ENCODE measurements at places on chromosomes 4 and X.
A peak's percentile ranks its signal among the peaks of the same experiment; 100 is the strongest.

DNA sequence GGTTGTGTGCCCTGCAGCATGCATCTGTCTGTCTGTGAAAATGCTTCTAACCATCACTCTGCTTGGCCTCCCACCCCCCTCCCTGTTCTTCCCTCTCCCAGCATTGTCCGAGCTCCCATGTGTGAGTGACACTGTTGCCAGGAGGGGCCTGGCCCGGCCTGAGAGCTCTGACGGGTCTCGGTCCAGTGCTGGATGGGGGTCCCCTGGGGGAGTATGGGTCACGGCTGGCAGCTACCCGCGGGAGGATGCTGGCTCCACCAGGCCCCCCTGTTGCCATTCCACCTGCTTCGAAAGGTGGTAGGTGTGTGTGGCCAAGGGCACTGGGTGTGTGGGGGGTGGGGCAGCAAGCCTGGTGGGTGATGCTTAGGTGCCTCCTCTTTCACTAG lies 3.6 kb downstream of the NLGN3 start:
- no peak for DNase-seq

- DNase-seq = no peak
These were observed 8.0 kb downstream of the LGI2 start for GRCh38 chr4:25022766-25023165.

DNA sequence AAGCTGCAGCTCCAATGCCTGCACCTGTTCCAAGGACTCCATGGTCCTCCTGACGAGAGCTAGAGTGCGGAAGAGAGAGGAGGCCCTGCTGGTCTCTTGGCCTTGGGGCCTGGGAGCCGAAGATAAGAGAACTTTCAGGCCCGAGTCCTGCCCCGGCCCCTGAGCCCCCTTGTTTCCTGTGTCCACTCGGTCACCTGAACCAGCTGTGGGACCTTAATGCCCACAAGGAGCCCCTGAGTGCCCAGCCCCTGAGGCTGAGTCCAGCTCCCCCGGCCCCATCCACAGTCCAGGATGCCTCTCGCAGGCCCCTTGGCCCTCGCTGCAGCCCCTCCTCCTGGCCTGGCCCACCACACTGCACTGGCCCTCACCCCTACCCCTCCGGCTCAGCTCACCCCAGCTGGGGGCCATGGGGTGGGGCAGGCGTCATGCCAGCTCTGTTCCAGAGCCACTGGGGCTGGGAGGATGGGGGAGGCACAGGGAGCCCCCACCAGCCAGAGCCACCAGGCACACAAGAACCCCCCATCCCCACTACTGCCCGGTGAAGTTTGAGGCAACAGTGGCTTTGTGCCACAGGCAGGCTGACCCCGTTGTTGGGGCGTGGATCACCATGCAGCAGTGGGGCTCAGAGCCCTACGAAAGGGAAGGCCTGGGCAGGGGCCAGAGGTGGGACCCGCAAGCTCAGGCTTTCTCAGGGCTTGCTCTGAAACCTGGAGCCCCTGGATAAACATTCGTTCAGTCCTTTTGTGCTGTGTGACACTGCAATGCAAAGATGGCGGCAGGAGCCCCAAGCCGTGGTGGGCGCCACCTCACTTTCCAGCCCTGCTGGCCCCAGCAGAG lies 14.1 kb downstream of the NAT8L start:
- DNase-seq = no peak

GRCh38 chr4:55791666-55792065 lies 27.9 kb upstream of the EXOC1L start:
- DNase-seq = no peak

- no peak for DNase-seq
These were observed 13.7 kb downstream of the CCKAR start for GRCh38 chr4:26476545-26476944.

DNA sequence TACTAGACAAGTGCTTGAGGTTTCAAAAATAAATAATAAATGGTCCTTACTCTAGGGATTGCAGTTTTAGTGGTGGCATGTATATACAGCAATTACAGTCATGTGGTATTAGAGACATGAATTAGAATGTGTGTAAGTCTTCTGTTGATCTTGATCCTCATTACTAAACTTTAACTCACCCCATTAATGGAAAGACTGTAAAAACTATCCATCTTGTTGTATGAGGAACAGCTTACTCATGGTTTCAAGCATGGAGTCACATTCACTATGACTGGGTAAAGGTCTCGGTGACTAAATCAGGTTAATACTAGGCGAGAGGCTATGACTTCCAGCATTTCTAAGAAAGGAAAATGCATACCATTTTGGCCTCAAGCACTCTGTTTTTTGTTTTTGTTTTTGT lies 107.0 kb upstream of the HPGD start:
- DNase-seq = no peak

GRCh38 chr4:103591841-103592240 lies 127.9 kb downstream of the TACR3 start:
- peak; percentile 83 for DNase-seq

DNA sequence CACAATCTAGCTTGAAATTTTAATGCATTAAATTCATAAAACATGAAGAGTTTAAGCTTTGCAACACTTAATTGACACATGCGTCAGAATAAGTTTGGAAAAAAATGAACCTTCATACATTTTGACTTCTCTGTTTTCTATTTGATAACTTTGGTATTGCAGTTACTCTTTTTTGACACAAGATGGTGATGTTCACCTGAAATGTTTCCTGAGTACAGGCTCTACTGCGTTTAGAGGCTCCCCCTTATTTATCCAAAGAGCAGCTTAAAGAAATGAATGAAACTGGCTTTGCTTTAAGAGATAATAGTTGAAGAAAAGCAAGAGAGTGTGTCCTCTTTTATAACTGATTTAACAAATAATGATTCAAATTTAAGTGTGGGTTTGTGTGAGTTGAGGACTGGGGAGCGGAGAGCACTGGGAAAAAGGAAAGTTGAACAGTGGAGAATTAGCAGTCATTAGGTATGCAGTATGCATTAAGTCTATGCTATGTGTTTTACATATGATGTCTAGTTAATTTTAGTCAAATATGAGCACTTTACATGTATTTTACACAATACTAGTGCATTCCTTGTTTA lies 180.6 kb upstream of the NUDT6 start:
- peak; percentile 53 for DNase-seq

DNA sequence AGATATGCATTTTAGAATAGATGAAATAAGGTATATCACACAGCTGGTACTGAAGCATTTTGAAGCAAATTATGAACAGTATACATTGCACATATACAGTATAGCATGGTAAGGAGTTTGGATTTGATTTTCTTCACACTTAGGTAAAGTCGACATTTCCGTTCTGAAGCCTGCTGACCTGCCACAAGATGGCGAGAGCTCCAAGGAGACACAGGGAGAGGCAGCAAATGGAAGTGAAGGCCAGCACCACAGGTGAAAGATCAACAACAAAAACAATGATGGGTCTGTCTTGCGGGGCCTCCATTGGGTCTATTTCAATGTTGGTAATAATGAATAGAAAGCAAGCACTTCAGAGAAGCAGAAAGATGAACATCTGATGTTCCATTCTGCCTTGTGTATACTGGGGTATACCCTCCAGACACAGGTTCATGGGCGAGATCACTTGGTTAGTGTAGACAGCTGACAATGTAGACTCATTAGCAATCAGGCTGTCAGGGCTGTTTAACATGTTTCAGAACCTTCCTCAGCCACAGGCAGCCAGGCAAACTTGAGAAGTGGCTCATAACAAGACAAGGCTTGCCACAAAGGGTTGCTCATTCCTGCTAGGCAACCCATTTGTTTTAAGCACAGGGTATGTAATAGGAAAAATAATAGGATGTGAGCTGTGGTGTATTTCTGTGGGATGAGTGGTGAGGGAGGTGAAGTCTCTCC lies 21.4 kb upstream of the NOX1 start:
- peak; percentile 33 for DNase-seq

- DNase-seq = peak; percentile 13
These were observed 73.7 kb downstream of the SHROOM2 start for GRCh38 chrX:9859711-9860555.

DNA sequence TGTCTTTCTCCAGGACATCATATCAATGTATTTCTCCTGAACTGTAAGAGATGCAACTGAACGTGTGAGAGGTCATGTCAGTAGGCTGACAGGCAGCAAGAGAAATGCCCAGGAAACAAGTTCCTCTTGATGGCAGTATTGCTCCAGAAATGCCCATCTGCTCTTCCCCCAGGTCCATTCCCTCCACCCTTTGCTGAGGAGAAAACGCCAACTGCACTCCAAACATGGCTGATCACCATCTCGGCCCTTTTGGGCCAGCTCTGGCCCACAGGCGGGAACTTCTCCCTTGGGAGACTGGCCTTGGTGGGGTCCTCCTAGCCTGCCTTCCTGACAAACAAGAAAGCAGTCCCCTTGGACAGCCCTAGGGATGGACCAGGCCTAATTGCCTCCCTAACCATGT lies 276.5 kb upstream of the AGTR2 start:
- peak; percentile 66 for DNase-seq

GRCh38 chrX:129748305-129748704 lies 9.5 kb downstream of the XPNPEP2 start:
- DNase-seq = no peak

DNA sequence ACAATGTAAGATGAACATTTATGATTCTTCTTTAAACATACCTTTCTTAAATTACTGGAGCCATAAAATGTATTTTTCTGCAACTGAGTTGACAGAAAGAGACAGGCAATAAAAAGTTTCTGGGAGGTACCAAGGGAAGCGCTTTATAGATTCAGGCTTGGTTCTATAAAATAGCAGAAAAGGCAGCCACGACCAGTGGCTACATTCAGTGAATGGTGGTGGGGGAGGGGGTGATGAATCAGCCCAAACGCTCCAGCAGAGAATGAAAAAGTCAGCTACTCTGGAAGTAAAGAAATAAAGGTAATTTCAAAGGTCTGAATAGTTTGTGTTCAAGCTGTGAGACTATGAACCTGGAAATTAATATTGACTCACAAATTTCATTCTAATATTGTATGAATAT lies 456.1 kb downstream of the KCTD8 start:
- no peak for DNase-seq

- no peak for DNase-seq
These were observed 20.2 kb downstream of the GYG2 start for GRCh38 chrX:2848871-2849301.

DNA sequence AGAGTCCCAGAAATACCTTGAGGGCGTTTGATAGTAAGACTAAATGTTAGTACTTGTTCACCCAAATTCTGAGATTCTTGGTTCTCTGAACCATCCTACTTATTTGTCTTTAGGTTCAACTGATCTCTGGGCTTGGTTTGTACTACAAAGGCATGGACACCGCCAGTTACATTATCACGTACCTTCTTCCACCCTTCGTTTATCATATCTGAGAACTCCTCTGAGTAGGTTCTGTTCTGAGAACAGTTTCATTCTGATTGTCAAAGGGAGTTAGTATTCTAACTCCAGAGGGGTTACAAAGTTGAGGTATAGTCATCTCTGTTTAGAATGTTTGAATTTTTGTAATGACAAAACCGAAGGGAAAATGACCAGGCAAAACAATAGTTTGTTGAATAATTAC lies 19.3 kb downstream of the ZFX start:
- DNase-seq = no peak

GRCh38 chr4:14910411-14910810 lies 91.9 kb upstream of the CPEB2 start:
- no peak for DNase-seq

DNA sequence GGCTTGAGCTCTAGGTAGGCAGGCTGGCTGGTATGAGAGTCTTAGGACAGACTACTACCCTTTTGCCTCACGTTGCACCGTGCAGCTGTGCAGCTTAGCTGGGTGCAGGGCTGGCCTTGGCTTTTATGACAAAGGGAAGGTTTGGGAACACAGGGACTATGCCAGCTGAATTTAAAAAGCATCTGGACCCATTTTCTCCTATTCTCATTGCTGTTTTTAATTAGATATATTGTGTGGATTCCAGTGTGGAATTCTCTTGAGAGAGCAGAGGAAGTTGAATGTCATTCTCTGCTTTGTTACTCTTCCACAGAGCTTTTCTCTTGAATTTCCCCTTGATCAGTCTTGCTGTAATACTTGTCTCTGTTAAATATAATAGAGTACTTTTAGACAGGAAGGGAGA lies 192.7 kb downstream of the ZNF330 start:
- no peak for DNase-seq

DNA sequence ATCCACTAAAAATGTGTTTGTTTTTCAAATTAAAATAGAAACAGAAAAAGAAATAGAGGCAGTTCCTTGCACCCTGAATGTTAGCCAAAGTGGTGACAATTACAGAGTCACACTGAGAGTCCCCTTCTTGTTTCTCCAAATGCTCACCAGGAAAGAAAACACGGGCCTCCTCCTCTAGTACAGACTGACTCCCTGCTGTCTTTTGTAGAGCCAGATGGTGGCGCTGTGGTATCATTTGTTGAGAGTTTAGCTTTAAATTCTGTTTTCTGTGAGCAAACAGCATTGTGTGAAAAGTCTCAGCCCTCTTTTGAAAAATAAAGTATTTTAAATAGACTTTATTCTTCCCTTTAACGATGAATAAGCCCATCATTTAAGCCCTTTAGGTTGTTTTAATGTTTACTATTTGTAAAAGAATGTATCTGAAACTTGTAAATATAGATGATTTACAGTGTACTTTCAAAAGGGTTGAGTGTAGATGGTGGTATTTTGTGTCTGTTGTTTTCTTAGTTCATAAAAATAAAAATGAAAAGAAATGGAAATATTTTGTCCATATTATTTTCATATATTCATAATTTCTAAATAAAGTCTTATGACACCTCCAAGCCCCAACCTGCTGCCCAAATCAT lies 36.9 kb upstream of the ATOH1 start:
- DNase-seq = peak; percentile 70

DNA sequence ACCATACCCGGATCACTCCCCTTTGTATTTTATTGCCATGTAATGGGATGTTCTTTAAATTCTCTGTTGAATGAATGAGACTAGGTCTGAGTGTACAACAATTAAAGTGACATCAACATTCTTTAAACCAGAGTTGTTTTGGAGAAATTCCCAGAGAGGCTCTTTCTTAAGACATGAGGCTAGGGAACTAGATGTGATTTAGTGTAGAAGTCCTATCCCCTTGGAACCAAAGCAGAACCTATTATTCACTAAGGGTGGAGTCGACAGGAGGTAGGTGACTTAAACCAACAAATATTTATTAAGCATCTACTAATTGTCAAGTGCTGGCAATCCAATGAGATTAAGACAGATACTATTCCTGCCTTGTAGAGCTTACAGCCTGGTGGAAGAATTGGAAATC lies 1.7 kb downstream of the EIF1AX start:
- no peak for DNase-seq

DNA sequence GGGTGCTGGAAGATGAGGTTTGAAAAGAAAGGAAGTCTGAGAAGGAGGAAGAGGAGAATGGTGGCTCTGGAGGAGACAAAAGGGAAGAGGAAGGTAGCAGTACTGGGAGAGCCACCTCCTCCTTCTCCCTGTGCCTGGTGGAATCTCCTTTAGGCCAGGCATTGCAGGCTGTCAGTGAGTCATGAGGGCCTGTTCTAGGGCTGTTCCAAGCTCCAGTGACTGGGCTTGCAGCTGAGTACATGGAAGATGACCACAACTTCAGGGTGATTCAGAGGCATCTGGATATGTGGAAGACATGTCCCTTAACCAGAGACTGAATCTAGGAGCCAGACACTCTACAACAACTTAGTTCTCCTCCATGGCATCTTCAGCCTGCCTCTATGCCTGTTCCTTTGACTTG lies 107.8 kb downstream of the EFNB1 start:
- no peak for DNase-seq

- DNase-seq = no peak
These were observed 3.4 kb downstream of the PJA1 start for GRCh38 chrX:69161786-69162349.
